ENCODE measurements at places on chromosomes 7 and 10.

DNA sequence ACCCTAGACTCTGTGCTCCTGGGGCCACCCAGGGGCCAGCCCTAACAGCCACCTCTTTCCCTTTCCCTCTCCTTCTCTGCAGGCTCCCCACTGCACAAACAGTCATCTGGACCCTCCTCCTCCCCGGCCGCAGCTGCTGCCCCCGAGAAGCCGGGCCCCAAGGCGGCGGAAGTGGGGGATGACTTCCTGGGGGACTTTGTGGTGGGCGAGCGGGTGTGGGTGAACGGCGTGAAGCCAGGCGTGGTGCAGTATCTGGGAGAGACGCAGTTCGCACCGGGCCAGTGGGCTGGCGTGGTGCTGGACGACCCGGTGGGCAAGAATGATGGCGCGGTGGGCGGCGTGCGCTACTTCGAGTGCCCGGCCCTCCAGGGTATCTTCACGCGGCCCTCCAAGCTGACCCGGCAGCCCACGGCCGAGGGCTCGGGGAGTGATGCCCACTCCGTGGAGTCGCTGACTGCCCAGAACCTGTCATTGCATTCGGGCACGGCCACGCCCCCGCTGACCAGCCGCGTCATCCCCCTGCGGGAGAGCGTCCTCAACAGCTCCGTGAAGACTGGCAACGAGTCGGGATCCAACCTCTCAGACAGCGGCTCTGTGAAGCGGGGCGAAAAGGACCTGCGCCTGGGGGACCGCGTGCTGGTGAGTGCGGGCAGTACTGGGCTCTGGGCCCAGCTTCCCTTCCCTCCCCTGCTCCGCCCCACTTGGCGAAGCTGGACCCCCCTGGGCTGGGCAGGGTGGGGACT lies 49.3 kb downstream of the CLIP2 start:
- no peak for DNase-seq

- no peak for DNase-seq
Measured at GRCh38 chr7:15461576-15461975, 100.2 kb downstream of the AGMO start.

GRCh38 chr10:132100556-132101349 lies 35.0 kb downstream of the JAKMIP3 start:
- no peak for DNase-seq

- DNase-seq: no peak
Measured at GRCh38 chr10:49186613-49187012, 1.6 kb downstream of the TMEM273 start.

DNA sequence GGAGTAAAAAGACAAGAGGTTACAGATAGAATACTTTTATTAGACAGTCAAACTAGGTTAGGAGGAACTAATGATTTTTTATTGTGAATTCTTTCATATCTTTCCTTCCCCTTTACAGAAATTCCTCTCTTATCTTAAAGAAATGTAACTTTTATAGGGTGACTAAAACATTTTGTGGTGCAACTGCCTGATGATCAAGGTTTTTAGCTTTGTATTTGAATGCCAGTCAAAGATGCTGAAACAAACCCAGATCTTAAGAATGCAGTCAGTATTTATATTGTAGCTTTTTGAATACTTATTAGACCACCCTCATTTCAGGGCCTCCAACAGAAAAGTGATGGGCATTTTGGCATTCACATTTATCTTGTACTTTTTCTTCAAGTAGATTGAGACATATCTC lies 27.4 kb downstream of the TAX1BP1 start:
- DNase-seq: no peak

GRCh38 chr7:44366986-44367385 lies 41.6 kb upstream of the CAMK2B start:
- DNase-seq: no peak

DNA sequence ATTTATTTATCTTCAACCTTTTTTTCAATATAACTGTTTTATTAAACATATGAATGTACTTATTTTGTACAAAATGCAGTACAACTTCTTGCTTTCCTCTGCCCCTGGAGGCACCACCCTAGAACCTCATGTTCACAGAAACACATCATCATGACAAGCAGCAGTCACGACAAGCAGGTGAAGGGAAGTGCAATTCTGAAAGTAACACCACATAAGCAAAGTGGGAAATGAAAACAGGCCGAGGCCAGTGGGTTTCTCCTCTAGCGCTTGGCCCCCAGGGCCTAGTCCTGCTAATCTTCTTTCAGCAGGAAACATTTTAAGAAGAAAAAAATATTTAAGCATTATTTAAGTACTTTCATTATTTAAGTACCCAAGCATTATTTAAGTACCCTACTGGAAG lies 598.1 kb downstream of the SH2D4B start:
- DNase-seq: no peak

- no peak for DNase-seq
Measured at GRCh38 chr7:118590107-118590506, 365.6 kb downstream of the ANKRD7 start.

DNA sequence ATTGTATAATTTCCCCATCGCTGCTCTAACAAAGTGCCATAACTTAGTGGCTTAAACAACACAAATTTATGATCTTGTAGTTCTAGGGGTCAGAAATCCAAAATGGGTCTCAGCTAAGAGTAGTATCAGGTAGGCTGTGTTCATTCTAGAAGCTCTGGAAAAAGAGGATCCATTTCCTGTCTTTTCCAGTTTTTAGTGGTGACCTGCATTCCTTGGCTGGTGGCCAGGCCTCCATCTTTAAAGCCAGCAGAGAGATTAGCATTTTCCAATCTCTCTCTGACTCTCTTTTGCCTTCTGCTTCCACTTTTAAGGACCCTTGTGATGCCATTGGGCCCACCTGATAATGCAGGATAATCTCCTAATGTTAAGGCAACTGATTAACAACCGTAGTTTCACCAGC lies 41.0 kb upstream of the C10orf120 start:
- DNase-seq: no peak

DNA sequence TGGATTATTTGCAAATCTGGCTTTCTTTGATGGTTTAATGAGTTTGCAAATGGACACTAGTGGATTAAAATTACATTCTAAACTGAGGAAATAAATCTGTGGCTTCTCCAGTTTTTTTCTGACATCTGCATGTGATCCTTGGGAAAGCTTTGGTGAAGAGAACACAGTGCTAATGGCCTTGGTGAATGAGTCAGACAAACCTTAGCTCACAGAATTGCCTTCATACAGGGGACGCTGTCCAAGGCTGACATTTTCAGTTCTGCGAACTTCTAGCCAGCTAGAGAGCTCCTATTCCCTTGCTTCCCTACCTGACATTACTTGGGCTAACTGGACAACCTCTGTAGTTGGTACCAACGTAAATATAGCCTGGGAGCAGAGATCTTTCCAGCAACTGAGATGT lies 21.2 kb downstream of the BMPER start:
- no peak for DNase-seq

DNA sequence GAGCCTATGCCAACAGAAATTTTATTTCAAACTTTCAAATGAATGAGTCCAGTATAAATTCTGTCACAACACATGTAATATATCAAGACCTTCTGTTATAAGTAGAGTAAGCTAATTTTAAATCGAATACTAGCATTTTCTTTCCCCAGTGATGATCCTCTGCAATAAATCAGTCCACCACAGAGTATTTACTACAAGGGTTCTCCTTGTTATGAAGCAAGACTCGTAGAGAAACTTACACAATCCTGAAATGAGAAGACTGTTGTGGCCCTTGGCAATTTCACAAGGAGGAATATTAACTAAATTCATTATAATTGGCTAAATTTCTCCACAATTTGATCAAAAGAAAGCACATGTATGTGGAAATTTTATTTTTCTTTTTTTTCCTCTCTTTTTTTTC lies 312.4 kb upstream of the DGKB start:
- DNase-seq: no peak

- DNase-seq: no peak
Measured at GRCh38 chr7:126450269-126450671, 802.5 kb downstream of the GRM8 start.

DNA sequence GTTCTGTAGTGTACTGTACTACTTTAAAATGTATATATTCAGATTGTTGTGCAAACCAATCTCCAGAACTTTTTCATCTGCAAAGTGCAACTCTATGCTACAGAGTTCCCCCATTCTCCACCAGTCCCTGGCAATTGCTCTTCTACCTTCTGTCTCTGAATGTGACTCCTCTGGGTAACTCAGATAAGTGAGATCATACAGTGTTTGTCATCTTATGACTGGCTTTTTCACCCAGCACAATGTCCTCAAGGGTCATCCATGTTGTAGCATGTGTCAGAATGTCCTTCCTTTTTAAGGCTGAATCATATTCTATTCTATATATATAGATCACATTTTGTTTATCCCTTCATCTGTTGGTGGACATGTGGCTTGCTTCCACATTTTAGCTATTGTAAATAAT lies 10.8 kb downstream of the SLIT1 start:
- DNase-seq: no peak

DNA sequence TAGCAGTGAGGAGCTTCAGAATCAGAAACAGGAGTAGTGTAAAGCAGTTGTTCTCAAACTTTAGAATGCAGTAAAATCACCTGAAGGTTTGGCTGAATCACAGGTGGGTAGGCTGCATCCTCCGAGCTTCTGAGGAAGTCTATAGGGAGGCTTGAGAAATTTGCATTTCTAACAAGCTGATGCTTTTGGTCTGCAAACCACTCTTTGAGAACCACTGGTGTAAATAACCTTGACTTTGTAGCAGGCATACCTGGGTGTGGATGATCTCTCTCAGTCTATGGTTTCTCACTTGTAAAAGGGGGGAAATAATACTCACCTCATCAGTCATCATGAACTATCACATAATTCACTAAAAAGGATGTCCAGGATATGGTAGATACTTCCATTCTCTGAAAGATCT lies 118.1 kb downstream of the SRI start:
- no peak for DNase-seq

DNA sequence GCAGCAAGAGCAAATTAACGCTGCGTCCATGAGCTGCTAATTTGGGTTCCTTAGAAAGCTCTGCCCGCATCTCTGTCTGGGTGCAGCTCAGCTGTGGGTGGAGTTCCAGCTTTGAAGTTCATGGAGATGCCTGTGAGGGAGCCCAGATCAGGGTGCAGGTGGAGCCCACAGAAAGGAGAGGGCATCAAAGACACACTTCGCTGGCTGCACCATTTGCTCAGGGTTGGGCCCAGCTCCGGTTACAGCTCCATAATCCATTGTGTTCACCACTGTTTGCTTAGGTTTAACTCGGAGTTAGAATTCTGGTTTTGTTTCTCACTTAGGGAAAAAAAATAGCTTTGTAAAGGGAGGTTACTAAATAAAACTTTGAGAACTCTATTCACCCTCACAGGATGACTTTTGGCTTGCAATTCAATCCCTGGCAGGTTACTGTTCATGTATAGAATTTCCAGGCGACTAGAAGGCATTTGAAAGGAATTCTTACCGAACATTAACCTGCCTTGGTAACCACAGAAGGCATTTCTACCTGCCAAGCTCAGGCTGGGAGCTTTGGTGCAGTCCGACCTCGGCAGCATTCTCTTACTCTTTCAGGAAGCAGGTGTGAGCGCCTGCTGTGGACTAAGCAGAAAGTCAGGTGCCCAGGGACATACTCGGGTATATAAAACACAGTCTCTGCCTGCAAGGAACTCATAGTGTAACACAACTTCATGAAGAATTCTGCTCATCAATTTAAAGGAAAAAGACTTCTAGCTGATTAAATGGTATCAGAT lies 179.5 kb upstream of the RNF32 start:
- no peak for DNase-seq

- no peak for DNase-seq
Measured at GRCh38 chr7:44461387-44461786, 29.1 kb downstream of the NUDCD3 start.

- DNase-seq: no peak
Measured at GRCh38 chr10:79090134-79090803, 21.5 kb downstream of the ZMIZ1 start.

GRCh38 chr10:6418613-6419216 lies 161.4 kb downstream of the PRKCQ start:
- no peak for DNase-seq

- DNase-seq: no peak
Measured at GRCh38 chr10:29389935-29390334, 101.1 kb downstream of the LYZL1 start.

GRCh38 chr10:104802941-104803340 lies 161.9 kb downstream of the SORCS3 start:
- no peak for DNase-seq

DNA sequence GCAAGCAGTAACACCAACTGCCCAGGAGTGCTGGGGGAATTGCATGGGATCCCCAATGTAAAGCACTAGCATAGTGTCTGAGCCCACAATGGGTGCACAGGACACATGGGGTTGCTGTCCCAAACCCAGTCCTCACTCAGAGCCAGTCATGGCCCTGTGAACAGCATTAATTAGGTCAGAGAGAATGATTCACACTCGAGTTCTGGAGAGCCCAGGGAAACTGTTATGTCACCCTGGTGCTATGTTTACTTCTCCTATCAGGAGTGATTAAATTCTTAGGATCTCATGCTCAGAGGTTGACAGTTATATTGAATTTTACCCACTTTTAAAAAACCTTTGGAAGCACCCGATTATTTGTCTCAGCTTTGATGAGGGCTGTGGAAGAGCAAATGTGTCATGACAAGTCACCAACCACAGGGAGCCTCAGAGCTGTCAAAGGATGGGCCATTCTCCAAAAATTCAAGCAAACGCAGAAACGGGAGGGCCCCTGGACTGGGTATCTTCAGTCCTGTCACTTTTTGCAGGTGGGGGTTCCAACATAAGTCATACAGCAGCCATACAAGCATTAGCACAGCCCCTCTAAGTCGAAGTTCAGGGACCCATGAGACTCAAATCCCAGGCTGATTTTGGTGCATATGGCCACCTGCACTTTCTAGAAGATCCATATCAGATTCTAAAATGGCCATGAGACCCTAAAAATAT lies 1.3 kb upstream of the RASSF4 start:
- DNase-seq: no peak

DNA sequence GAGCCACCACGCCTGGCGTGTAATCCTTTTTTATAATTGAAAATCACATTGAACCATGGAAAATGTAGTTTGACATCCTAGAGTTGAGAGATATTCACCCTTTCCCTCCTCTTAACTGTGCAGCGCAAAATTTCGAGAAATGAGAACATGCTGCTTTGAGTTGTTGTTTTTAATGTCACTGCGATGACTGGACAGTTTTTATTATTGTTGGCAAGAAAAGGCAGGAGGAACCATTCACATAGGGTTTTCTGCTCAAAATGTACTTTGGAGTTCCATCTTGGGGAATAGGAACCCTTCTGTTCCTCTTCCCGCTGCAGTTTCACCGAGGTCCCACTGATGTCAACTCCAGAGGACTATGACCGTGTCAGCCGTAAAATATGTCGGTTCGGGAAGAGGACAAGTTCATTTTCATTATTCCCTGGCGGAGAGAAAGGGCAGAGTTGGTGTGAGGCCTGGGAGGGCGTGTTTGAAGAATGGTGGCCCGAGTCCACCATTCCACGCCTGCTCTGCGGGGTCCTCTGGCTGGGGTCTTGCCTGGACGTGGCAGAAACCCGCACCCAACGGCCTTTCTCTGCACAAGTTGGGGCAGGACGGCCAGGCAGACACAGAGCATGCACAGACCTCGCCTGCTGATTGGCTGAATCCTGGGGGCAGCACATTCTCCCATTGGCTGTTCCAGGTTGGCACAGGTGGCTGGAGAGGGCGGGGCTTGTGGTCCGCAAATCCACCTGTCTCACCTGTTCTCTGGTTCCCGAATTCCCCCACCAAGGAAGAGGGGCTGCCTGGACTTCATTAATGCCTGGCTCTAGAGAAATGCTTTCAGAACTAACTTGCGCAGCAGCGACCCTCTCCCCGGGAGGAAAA lies 105.1 kb upstream of the TCF7L2 start:
- DNase-seq: no peak
